BJ (cell line): ENCODE measurements at places on chromosomes 16 and 17. TPM values are rescaled to one million over a fixed set of nuclear protein-coding genes. Genes with fewer than 3 reads are reported as not detected.

DNA sequence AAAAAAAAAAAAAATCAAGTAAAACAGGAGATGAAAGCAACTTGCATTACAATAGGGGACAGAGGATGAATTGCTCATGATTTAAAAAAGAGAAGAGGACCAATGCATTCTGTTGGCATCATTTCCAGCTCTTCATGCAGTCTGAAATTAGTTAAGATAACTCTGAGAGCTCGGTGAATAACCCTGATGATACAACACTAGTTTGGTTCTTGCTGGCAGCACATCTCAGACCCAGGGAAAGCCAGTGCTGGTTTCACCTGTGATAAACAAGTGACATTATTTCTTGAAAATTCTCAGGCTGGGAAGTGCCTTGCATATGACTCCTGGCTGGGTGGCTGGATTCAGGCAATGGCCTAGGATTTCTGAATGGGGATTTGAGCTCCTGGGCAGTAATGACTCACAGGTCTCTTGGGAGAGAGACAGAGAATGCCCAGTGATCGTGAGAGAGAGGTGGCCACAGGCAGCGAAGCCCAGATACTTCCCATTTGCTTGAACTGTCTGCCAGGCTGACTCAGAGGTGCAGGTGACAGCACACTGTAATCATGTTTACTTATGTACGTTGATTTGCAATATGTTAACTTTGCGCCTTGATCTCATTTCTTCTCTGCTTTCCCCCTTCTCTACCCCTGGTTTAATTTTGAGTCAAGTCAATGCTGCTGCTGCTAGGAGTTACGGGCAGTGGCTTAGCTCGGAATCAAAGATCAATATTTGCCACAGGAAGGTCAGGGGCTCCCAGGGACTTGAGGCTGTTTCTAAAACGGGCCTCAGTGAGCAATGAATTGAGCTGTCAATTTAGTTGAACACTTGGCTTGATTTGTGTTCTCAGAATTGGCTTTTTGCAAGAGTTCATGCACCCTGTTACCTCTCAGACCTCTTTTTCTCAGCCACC is 27.1 kb downstream of the ARSG start:
- no peak for DNase-seq

GRCh38 chr17:79808763-79809529 is 12.1 kb upstream of the CBX8 start:
- no peak for DNase-seq

DNA sequence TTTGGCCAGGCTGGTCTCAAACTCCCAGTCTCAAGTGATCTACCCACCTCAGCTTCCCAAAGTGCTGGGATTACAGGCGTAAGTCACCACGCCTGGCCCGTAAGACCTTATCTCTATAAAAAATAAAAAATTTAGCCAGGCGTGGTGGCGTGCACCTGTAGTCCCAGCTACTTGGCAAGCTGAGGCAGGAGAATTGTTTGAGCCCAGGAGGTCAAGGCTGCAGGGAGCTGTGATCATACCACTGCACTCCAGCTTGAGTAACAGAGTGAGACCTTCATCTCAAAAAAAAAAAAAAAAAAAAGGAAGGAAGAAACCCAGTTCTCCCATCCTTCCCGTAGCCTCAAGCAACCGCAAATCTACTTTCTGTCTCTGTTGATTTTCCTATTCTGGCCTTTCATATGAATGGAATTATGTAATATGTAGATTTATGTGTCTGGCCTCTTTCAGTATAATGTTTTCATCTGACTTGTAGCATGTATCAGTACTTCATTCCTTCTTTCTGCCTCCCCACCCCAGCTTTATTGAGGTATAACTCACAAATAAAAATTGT is 11.2 kb downstream of the CASC3 start:
- DNase-seq: no peak

DNA sequence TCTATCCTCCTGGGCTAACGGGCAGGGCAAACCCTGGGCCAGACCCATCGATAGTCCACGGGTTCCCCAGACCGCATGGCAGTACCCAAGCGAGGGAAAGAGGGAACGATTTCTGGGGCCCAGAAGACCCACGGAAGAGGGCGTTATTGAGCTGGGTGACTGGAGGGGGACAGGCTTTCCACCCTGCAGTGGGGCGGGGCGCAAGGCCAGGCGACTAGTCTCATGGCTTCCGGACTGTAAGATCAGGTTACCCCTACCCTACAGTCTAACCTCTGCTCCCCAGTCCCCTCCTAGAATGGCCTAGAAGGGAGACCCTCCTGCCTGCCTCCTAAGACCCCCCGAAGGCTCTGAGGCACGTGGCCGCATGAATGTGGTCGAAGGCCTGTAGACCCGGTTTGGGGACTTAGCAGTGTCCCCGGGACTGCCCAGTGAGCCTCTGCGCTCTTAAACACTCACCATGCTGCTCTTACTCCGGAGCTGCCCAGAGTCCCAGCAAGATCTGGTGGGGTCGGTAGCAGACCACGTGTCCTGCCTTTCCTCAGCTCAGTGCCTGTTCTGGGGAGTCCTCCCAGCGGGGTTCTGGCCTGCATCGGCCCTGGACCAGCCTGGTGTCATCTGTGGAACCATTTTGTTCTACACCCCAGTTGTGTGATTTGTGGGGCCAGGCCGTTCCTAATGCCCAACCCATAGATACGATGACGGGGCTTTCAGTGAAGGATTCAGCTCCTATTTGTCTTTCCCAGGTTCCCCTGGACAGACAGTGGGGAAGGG is 13.2 kb upstream of the AURKB start:
- no peak for DNase-seq

DNA sequence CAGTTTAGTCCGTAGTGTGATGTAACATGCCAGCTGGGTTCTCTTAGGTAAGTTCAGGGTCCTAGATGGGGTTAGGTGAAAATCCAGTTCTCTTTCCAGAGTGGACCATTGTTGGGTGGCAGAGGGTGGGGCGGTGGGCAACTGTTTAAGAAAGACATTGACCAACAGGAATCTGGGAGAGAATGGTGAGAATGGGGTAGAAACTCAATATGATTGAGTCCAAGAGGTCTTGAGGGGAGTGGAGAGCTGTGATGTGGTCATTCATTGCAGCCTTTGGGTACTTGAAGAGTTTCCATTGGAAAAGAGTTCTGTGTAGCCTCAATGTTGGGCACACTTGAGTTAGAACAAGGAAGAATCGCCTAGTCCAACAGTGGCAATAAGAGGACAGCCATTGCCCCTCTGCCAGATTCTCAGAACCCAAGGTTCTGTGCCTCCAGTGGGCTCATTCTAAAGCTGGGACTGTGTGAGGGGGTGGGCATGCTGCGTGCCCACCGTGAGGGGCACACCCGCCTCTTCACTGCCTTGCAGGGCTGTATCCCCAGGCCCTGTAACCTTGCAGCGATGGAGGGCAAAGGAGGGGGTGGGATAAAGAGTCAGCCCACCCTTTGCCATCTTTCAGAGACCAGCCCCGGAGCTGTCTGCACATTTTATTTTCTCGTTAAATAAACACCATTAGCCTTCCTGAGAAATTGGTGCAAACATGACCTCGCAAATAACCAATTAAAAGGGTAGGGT is 208.1 kb downstream of the CCDC182 start:
- no peak for DNase-seq

Gene MFAP4
- 62.1 and 86.8 TPM in 2 replicates for polyA plus RNA-seq

DNA sequence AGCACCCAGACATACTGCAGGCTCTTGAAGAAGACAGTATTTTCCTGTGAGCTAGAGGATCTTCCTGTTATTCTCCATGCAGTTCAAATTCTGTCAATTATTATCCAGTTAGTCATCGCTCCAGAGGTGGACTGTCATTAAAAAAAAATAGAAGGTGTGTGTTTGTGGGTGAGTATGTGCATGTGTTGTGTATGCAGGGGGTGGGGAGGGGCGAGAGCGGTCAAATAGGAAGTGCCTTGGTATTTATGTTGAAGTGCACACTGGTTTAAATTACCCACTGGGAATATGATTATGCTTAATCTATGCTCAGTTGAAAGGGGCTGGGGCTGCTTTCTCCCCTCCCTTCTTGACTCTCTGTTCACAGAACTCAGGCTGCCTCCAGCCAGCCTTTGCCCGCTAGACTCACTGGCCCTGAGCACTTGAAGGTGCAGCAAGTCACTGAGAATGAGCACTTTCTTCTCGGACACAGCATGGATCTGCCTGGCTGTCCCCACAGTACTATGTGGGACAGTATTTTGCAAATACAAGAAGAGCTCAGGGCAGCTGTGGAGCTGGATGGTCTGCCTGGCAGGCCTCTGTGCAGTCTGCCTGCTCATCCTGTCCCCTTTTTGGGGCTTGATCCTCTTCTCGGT is at the start of gene HSD17B2:
HSD17B2 (plus strand) TSS at position 273 of the 632 bp plus-strand sequence; CDS start at position 445, 172 bp downstream.
- DNase-seq: no peak

DNA sequence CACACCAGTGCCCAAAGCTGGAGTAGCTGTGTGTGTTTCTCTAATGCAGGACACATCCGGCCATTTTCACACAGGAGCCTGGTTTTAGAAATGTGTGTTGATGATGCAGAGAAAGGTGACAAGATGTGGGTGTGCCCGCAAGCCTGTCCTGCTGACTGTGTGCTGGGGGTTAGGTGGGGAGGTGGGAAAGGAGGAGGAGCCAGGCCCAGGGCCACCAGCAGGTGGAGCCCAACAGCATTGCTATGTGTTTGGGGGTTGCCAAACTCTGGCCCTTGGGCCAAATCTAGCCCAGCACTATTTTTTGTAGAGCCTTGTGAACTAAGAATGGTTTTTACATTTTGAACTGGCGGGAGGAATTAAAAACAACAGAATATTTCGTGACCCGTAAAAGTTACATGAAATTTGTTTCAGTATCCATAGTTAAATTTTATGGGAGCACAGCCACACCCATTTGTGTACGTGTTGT is 61.7 kb upstream of the LGALS9 start:
- no peak for DNase-seq

- no peak for DNase-seq
Measured at GRCh38 chr17:78567991-78568390, 9.2 kb downstream of the DNAH17 start.

Gene TBC1D3
- polyA plus RNA-seq: not detected in 2 replicates
